ENCODE measurements at places on chromosomes 11 and 22.

DNA sequence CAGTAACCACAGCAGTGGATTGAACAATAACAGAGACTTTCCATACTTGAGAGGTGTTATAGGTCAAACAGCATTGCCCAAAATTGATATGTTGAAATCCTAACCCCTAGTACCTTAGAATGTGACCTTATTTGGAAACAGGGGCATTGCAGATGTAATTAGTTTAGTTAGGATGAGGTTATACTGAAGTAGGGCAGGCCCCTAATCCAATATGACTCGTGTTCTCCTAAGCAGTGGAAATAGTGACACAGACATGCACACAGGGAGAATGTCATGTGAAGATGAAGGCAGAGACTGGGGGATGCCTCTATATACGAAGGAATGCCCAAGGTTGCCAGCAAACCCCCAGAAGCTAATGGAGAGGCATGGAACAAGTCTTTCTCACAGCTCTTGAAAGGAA lies 270.5 kb downstream of the TENM4 start:
- DNase-seq: no peak

GRCh38 chr11:100923555-100923954 lies 206.1 kb downstream of the PGR start:
- no peak for DNase-seq

DNA sequence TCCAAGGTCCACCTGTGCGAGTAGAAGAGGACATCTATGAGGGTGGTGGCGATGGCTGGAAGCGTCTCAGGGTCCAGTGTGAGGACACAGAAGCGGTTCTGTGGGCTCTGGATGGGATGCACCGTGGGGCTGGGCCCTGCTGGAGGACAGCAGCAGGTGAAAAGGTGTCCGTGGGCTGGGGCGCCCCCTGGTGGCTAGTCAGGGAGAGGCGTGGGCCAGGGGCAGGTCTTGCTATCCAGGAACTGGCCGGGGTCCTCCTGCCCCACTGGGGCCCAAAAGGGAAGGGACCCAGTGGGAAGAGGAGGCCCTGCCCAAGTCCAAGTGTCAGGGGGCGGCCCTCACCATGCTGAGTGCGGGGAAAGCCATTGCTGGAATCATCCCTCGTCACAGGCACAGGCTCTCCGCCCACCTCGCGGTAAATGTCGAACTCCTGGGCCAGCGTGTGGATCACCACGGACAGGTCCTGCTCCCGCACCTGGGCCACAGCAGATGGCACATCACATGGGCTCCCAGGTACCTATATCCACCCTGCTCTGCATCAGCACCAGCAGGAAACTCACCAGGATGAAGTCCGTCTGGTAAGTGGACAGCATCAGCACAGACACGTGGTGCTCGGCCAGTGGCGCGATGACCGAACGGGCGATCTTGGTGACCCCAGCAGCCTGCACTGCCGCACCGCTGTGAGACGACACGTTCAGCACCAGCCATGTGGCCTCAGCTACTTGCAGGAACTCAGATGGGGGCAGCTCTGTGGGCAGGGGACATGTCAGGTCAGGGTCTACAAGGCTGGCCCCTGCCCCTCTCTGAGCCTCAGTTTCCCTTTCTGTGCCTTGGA lies 2.3 kb downstream of the CASTOR1 start:
- DNase-seq: no peak

GRCh38 chr11:46383974-46384701 lies 2.7 kb downstream of the MDK start:
- no peak for DNase-seq

- no peak for DNase-seq
Observed at GRCh38 chr11:34379079-34379478, 21.3 kb upstream of the ABTB2 start.

GRCh38 chr11:95599959-95600586 lies 189.5 kb downstream of the FAM76B start:
- no peak for DNase-seq

DNA sequence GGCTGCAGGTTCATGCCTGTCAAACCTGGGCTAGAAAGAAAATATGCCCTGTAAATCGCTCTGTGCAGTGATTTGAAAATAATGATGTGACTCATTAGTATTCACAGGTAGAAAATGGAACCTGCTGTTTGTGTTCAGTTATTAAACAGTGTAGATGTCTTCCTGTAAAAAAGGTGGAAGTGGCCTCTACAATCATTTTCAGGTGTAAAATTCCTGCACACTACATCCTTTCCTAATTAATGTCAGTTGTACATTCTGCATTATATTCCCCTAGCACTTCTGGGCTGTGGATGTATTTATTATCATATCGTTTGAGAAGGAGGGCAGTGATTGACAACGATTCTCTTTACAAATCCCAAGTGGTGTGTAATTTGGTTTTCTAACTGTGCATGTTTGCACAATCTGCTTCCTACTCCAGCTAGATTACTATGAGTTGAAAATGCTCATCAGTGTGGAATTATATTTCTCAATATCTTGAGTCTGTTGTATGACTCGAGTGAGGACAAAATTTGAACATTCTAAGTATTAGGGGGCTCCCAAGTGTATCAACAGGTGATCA lies 454.0 kb upstream of the DDI1 start:
- no peak for DNase-seq
